ENCODE measurements at places on chromosomes 3 and 15.

DNA sequence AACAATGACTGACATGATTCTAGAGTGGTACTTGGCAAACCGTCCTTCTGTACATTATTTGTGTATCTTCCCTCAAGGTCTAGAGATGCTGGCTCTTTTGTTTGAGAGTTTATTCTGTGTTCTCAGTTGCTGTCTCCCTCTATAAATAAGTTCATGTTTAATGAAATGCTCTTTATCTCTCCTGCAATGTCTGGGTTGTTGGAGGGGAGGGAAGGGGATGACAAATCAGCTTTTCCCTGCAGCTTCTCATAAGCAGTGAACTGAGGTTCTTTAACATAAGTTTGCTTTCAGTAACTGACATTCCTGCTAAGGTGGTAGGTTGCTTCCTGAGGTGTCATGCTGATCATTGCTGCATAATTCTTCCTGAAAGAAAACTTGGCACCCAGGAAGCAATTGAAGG lies 21.8 kb downstream of the ITPR1 start:
- DNase-seq: no peak

DNA sequence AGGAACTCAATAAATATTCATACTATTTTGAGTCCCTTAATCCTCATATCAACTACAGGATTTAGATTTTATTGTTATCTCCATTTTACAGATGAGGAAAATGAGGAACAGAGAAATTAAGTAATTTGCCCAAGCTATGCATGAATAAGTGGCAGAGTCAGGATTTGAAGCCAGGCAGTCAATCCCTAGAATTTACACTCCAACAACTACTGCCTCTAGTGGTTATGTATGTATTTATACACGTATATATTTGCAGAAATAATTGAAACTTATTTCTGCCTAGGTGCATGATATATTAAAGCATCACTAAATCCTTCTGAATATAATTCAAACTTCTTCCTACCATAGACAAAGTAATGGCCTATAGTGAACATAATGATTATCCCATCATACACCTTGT lies 137.4 kb downstream of the SERPINI1 start:
- DNase-seq: no peak

DNA sequence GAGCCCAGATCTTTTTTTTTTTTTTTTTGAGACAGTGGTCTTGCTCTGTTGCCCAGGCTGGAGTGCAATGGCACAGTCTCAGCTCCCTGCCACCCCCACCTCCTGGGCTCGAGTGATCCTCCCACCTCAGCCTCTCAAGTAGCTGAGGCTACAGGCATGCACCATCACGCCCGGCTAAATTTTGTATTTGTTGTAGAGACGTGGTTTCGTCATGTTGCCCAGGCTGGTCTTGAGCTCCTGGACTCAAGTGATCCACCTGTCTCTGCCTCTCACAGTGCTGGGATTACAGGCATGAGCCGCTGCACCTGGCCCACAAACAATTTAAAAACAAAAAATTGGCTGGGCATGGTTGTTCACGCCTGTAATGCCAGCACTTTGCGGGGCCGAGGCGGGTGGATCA lies 22.6 kb upstream of the SLC6A6 start:
- no peak for DNase-seq

DNA sequence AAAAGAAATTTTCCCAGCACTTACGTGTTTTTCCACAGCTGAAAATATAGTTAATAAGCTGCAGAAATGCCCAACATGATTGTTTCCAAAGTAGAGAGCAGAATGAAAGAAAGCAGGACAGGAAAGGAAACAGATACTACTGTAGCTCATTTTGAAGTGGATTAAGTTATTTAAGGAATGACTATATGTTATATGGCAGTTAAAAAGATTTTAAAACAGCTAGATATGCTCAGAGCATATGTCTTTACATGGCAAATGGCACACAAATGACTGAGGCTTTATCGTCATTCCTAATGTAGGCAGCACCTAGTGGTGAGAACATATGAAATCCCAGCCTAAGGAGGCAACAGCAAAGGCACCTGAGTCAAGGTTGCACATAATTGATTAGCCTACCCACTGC lies 106.6 kb upstream of the SEMA6D start:
- no peak for DNase-seq

DNA sequence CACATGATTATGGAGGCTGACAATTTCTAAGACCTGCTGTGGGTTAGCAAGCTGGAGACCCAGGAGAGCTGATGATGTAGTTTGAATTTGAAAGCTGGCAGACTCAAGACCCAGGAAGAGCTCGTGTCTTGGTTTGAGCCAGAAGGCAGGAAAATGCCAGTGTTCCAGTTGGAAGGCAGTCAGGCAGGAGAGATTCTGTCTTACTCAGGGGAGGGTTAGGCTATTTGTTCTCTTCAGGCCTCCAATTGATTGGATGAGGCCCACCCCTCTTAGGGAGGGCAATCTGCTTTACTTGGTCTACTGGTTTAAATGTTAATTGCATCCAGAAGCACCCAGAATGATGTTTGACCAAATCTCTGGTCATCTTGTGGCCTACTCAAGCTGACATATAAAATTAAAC lies 40.4 kb upstream of the IGF2BP2 start:
- DNase-seq: no peak

DNA sequence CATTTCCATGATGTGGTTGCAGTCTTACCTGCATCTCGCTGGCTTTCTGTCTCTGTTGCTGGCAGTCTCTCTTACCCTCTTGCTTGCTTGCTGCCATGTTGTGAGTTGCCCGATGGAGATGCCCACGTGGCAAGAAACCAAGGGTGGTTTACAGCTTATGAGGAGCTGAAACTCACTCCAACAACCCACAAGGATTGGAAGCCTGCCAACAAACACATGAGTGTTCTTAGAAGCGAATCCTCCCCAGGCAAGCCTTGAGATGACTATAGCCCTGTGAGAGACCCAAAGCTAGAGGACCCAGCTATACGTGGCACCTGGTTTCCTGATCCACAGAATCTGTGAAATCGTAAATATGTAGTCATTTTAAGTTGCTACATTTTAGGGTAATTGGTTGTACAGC lies 490.9 kb upstream of the ADAMTS9 start:
- DNase-seq: no peak

DNA sequence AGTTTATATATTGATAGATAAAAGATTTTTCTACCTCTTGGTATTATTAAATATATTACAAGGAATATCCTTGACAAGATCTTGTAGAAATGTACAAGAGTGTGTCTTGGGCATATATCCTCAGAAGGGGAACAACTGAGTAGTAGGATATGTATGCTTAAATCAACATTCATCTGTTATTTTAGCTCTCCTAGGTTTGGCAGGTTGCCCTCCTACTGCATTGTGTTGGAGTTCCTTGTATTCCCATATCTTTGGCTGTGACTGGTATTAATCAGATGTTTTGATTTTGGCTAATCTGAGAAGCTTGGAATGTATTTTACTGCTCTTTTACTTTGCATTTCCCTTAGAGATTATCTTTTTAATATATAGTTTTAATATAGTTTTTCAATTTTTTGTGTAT lies 4.6 kb downstream of the MYRIP start:
- no peak for DNase-seq

- DNase-seq: no peak
These were observed 164.0 kb downstream of the CHST2 start for GRCh38 chr3:143283432-143284128.

GRCh38 chr3:184335291-184335660 lies 2.1 kb upstream of the FAM131A start:
- DNase-seq: no peak

- no peak for DNase-seq
These were observed 20.7 kb upstream of the PPP2R3A start for GRCh38 chr3:135944831-135945230.

- no peak for DNase-seq
These were observed 52.9 kb downstream of the PGBD4 start for GRCh38 chr15:34154725-34155204.

- DNase-seq: peak; percentile 29
These were observed 11.0 kb downstream of the TEX264 start for GRCh38 chr3:51682079-51682478.

GRCh38 chr15:95998935-95999334 lies 331.6 kb upstream of the NR2F2 start:
- no peak for DNase-seq

- no peak for DNase-seq
These were observed 14.6 kb upstream of the PIK3CA start for GRCh38 chr3:179133575-179133974.

DNA sequence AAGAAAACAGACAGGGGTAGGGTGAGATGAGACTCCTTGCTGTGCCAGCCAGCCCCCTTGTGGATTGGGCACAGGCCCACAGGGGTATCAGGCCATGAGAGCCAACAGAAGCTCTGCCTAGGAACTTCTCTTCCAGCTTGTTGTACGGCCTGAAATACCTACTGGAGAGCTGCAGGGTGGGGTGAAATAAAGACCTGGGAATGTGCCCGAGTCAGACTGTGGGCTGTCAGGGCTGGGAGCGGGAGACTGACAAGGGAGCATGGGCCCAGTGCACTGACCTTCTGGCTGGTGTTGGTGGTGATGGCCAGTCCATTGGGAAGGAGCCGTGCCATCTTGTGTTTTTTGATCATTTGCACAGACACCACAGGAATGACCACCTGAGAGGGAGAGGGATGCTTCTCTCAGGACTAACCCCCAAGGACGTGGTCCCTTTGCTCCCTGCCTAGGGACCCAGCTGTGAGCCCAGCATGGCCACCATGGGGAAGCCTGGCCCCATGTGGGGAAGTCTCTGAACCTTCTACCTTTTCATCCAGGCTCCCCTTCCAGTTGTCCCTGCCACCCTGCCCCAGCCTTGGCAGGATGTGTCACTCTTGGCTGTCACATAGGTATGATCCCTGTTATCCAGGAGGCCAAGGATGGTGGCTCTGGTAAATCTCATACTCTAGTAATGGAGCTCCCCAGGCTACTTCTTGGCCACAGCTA lies 30.7 kb downstream of the GRAMD2A start:
- DNase-seq: no peak

DNA sequence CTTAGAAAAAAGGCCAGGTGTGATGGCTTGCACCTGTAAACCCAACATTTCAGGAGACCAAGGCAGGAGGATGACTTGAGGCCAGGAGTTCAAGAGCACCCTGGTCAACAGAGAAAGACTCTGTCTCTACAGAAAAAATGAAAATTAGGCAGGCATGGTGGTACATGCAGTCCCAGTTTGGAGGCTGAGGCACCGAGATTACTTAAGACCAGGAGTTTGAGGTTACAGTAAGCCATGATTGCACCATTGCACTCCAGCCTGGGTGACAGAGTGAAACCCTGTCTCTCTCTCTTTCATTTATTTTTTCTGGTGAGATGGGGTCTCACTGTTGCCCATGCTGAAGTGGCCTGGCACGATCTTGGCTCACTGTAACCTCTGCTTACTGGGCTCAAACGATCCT lies 24.7 kb downstream of the IP6K1 start:
- no peak for DNase-seq
